ENCODE measurements at places on chromosomes 3 and 15.

- no peak for DNase-seq
These were observed 17.5 kb upstream of the CORO2B start for GRCh38 chr15:68561171-68561900.

GRCh38 chr15:99631255-99631654 is 65.5 kb downstream of the MEF2A start:
- DNase-seq = no peak

- no peak for DNase-seq
These were observed 94.7 kb downstream of the IL5RA start for GRCh38 chr3:3015185-3016089.

- DNase-seq = no peak
These were observed 95.2 kb downstream of the EDEM1 start for GRCh38 chr3:5282703-5283102.

DNA sequence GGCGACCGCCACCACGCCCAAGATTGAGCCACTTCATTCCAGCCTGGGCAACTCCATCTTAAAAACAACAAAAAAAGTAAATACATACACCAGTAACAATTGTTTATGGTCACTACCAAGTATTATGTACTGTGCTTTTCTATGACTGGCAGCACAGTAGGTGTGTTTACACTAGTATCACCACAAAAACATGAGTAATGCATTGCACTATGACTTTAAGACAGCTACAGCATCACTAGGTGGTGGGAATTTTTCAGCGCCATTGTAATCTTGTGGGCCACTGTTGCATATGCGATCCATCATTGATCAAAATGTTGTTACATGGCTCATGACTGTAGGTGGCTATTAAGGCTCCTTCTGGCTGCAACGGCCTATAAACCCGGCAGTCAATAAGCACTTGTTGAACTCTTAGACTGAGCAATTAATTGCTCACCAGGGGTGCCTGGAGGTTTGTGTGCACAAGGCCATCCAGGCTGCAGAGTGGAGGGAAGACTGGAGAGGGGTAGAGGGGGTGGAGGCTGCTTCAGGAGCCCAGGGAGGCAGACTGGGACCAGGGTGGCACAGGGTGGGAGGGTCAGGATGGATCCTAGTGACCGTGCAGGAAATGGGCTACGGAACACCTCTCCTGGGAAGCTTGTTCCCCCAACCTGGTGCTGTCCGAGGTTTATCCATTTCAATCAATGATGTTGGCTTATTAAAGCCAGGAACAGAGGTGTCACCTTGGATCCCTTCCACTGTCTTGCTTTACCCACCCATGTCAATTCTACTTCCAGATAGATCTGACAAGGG is 17.9 kb upstream of the COPG1 start:
- DNase-seq = no peak

DNA sequence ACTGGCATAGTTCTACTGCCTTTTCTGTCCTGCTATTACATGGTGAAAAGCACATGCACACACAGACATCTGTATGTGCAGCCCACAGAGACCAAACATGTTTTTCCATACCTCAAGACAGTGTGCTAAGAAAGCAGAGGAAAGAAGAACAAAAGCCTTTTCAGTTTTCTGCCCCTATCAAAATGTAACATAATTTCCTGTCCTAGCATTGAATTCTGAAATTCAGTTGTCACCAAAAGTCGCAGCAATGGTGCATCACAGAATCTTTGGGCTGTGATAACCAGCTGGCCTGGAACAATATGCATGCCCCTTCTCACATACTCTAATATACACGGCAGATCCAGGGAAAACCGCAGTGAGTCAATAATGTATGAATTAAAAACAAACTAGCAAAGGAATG is 153.8 kb upstream of the RAP2B start:
- no peak for DNase-seq

- DNase-seq = no peak
These were observed 273.3 kb upstream of the ICE2 start for GRCh38 chr15:60751985-60752952.

DNA sequence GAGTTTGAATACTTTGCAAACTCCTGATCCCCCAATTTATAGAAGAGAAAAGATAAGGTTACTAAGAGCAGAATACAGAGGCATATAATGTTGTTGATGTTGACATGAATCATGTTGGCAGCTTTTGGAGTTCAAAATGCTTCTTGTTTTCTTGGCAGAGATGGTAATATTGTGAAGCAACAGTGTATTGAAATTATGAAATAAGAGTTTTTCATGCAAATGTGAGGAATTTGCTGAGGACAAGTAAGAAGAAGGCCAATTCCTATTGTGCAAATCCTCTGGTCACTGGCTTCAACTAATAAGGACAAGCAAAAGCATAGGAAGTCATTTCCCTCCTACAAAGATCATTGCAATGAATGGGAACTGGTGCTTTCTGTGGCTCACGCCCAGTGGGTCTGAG is 126.9 kb upstream of the CHL1 start:
- DNase-seq = no peak

DNA sequence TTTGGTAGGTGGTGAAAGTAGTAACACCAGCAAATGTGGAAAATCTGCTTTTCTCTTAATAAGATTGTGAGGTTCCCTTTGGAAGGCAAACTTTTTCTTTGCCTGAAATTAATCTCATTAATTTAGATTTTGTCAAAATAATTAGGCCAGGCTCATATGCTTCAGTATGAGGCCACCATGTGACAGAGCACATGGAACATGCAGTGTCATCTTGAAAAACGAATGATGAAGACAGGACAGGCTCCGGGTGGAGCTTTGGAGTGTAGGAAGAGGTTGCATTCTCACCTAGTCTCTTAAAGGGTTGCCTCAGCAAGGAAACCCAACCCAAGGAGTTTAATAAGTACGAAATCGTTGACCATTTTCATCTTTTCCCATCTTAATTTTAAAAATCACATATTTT is 18.6 kb upstream of the LZTFL1 start:
- no peak for DNase-seq

DNA sequence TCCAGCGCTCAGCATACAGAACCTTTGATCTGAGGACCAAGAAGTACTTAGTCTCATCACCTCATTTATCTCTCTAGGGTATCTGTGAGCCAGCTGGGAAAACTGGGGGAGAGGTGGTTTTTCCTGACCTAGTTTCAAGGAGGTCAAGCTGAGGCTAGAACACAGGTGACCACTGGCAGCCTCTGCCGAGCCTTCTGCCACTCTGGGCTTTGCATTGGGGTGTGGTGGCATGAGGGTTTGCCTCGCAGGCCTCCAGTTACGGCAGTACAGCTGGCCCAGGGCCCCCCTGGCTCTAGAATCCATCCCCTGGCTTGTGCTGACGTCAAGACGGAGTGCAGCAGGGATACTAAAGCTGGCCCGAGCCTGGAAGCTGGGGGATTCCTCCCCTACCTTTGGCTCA is 34.7 kb upstream of the CDCP1 start:
- no peak for DNase-seq

DNA sequence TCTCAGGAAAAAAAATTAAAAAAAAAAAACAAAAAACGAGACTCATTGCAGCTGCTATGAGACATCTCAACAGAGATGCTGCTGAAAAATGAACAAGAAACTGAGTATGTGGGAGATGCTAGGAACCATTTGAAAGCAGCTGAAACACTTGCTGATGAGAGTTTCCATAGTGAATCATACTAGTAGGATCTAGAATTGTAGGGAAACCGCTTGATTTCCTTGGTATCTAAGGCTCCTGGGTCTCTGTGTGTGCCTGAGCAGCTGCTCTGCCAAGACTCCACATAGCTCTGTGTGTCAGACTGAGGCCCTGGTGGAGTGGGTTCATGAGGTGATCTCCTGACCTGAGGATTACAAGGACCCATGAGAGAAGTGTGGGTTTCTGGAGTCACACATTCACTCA is 313.4 kb upstream of the NECTIN3 start:
- DNase-seq = no peak

GRCh38 chr3:66466606-66467270 is 34.1 kb downstream of the LRIG1 start:
- no peak for DNase-seq

DNA sequence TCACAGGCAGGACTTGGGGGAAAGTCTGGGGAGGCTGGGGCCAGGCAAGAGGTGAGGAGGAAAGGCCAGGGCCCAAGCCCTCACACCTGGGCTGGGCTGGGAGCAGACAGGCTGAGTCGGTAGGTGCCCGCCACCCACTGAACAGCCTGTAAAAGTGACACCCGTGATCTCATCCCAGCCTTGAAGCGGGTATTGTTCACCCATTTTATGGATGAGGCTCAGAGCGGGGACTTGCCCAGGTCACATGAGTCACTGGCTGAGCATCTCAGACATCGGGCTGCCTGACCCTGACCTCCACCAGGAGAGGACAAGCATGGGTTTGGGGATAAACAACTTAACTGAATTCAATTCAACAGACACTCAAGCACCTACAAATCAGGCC is 52.0 kb upstream of the CTSH start:
- no peak for DNase-seq
